ELR (cell line): ENCODE measurements at places on chromosomes 3 and 15.

- DNase-seq, result no peak
These were observed 21.0 kb upstream of the SEMA6D start for GRCh38 chr15:47696351-47696750.

DNA sequence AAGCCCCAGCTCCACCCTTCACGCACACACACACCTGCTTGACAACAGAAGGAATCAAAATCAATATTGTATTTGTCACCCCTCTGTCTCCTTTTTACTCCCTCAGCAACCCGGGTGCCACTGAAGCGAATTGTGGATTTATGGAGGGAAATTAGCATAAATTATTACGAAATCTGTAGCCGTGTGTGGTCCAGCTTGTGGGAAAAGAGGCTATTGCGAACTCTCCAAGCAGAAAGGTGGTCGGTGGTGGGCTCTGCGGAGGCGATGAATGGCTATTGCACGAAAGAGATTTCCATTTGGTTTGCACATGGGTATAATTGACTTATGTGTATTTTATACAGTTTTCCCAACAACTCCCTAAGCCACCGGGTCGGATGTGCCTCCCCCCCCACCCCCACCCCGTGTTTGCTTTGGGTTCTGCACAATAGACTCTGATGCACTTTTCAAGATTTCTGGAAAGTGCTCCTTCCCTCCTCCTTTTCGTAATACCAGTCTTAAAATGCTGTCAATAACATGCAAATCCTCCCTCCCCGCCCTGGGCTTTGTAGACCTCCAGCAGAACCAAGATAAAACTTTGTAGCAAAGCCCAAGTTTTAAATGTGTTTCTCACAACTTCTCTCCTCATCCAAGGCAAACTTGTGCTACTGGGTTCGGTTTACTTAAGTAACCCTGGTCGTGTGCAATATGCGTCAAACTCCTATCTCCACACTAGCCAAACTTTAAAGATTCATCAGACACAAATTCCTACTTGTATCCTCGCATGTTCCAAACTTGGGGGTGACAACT is 3.1 kb upstream of the FOXB1 start:
- no peak for DNase-seq

GRCh38 chr3:197522881-197523441 is 32.8 kb downstream of the BDH1 start:
- no peak for DNase-seq

DNA sequence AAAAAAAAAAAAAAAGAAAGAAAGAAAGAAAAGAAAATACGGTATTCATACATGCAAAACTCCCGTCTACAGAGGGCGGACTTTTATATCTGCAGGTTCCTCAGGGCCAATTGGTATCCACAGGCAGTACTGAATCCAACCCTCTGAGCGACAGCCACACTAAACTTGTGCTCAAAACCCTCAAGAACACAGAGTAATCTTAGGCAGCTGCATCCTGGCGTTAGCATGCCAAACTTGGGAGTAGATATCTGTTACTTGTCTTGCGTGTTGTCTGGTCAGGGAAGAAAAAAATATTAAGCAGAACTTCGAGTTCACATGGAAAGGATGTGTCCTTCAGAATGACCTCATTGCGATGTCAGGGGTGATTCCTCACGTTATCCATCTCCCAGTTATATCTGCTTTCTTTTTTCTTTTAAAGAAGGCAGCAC is 12.8 kb downstream of the SNAP23 start:
- peak; percentile 21 for DNase-seq

- DNase-seq, result no peak
These were observed 264.6 kb downstream of the THSD4 start for GRCh38 chr15:71379893-71380292.

GRCh38 chr3:140629357-140630137 is 48.3 kb upstream of the TRIM42 start:
- peak; percentile 73 for DNase-seq

DNA sequence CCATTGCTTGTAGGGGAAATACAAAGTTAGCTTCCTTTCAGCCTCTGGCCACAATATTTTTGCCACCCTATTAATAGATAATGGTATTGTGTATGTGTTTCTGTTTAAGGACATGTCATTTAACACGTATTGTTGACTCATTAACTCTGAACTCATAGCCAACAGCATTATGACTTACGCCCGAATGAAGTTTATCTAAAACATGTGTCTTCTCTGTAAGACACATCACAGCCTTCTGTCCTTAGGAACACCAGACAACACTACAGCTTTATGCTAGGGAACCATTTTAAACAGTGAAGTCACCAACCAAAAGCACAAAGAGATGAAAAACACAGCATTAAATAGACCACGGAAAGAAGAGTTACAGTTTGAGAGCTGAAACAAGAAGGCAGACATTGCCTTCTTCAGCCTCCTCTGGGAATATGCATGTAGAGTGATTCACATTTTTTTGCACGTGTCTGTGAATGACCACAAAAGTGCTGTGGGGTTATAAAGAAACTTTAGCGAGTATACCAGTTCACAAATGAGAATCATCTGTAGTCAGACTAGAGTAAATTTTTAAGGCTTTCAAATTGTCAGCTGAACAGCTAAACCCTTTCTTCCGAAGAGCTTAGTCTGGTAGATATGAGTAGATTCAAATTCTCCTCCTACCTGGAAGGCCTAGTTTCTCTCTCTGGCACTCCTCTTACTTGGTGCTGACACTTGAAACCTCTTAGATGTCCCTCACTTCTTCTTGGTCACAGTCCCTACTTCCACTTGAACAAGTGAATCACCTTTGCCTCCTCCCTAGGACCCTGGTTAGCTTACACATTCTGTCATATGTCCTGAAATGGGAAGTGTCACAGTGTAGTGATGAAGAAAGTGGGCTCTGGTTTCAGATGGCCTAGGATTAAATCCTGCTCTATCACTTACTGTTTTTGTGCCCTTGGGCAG is 32.2 kb downstream of the MCTP2 start:
- DNase-seq, result no peak

DNA sequence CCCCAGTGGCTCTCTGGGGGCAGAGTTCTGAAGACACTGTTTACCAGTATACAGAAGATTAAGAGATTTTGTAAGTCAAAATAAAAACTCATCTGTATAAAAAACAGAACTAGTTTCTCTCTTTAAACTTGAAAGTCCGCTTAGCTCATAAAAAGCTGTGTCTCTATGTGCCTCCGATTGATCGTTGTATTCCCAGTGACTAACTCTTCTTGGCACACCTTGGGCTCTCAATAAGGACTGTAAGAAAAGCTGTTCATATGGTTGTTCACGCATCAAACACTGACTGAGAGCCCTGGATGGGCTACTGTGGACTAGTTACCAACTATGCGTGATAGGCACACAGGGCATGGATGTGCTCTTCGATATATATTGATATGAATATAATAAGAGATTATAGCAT is 107.9 kb downstream of the P3H2 start:
- no peak for DNase-seq

DNA sequence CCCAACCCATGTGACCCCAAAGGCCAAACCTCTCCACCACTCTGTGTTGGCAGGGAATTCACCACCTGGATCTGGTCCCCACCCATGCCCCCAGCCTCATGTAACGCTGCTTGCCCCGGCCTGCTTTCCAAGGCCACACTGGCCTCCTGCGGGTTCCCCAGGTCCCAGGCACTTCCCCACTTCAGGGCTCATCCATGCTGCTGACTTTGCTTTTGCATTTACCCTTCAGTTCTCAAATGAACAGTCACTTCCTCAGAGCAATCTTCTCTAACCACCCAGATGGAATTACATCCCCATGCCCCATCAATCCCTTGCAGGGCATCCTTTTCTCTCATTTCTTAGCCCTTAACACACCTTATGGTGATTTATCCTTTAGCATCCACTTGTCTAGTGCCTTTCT is 9.2 kb downstream of the DAPK2 start:
- DNase-seq, result no peak

GRCh38 chr3:189186101-189186500 is 14.3 kb downstream of the TPRG1 start:
- DNase-seq, result no peak

DNA sequence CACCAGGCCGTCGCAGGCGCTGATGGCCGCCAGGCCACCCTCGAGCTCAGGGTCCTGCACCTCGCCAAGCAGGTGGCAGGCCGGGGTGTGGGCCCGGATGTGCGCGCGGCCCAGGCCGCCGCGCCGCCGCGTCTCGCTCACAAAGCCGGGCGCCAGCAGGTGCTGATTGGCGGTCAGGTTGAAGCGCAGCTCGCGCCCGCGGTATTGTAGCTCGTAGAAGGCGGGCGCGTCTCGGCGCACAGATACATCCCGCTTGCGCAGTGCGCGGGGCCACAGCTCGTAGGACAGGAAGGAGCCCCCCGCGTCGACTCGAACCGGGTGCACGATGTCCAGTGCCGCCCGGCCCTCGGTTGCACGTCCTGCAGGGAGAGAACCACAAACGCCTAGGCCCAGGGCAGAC is 11.1 kb downstream of the ADAMTS7 start:
- DNase-seq, result no peak

DNA sequence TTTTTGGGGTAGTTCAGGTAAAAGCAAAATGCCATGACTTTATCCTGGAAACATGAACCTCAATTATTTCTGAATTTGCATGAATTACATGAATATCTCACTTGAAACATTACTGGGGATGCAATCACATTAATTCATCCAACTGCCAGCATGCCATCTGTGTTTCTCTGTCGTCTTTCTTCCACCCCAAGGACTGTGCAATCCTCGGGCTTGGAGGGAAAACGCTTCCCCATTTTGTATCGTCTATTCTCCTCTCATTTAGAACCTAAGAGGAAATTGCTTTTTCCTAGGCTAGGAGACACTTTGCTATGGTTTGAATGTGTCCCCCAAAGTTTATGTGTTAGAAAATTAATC is 109.4 kb downstream of the SQOR start:
- DNase-seq, result no peak

DNA sequence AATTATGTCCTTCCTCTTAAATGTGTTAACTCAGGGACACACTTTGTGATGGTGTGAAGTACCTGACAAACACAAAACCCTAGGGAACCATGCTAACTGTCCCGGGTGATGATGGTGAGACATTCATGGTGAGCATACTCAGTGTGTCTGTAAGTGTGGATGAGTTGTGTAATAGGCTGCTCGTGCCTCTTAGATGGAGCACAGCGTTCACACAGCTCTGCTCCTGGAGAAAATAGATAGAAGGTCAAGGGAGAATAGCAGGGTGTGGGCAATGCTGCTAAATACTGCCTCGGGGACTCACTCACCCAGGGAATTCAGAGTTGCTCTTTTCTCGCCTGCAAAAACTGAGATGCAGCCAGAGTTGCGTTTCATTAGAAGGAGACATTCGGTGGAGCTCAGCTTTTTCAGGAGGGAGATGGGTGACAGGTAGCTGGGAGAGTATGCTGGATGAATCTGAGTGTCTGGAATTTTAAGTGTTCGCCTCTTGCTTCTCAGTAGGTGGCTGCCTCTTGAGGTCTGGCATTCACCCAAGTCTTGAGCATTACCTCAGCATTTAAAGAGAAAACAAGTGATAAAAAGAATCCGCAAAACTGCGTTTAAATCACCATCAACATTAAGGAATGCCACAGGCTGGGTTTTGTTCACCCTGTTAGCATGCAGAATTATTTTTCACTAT is 813.2 kb downstream of the AGBL1 start:
- DNase-seq, result no peak

DNA sequence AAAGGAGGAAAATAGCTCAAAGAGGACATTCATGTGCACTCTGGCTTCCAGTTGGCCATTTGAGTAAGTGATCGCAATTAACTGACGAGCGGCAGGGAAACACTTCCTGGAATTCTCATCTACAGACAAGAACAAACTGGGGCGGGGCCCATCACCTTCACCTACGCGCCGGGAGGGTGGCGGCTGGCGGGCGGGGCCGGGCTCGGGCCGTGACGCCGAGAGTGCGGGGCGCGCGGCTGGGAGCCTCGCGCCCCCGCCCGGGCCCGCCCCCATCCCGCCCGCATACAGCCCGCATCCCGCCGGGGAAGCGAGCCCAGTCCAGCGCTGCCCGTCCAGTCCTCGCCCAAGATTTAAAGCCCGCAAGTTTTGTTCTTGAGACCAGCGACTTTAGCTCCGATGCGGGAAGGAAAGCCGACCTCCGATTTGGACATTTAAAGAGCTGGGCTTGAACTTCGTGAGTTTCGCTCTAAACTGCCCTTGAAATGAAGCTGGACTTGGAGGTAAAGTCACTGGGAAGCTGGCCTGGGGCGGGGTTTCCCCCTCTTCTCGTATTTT is at the start of gene B3GNT5:
Gene B3GNT5, plus strand, starts transcription at position 281 of the 555 bp plus-strand sequence. CDS start 16,546 bp downstream, outside the sequence.
- peak; percentile 42 for DNase-seq

- DNase-seq, result peak; percentile 92
These were observed 90.1 kb downstream of the FBN1 start for GRCh38 chr15:48555241-48555881.

- DNase-seq, result peak; percentile 2
These were observed 492.4 kb upstream of the FRG2C start for GRCh38 chr3:75171630-75172230.

DNA sequence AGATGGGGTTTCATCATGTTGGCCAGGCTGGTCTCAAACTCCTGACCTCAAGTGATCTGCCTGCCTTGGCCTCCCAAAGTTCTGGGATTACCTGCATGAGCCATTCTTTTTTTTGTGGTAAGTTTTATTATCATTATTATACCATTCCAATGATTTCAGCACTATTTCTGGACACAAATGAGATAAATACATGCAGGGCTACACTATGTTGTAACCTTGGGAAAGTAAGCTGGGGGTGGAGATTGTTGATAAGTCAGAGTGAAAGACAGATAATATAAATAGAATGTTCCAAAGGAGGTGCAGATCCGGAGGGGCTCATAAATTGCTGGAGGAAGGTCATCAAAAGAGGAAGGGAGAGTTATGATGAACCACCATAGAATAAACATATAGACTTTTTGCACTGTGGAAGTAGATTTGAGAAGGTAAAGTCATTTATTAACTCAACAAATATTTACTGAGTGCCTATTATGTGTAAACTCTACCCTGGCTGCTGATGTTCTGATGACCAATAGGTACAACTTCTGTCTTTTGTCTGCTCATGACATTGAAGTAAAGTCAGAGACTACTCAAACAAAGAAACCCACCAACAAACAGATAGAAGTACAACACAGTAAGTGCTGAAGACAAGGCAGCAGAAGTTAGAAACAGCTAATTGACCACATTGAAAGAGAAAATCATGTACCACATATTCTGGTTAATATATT is 478.9 kb upstream of the GOLIM4 start:
- no peak for DNase-seq

DNA sequence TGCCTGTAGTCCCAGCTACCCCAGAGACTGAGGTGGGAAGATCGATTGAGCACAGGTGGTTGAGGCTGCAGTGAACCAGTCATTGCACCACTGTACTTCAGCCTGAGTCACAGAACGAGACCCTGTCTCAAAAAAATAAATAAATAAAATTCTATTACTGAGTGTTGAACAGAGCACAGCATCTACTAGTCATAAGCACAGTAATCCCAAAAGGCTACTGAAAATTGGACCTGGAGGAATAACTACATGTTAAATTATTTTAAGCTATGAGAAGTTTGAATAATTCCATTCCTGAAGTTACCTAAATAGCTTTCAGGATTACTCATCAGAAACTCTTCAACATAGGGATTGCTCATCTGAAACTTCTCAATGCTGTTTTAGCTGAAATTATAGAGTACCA is 43.4 kb downstream of the ARMC8 start:
- DNase-seq, result peak; percentile 63

- DNase-seq, result no peak
These were observed 502.2 kb upstream of the LMCD1 start for GRCh38 chr3:7999384-7999783.

GRCh38 chr3:168859143-168859542 is 763.4 kb upstream of the GOLIM4 start:
- DNase-seq, result no peak

- peak; percentile 49 for DNase-seq
These were observed 30.2 kb upstream of the LCTL start for GRCh38 chr15:66595931-66596545.

GRCh38 chr3:179672918-179673317 is 20.1 kb downstream of the USP13 start:
- DNase-seq, result no peak

- no peak for DNase-seq
These were observed 162.7 kb downstream of the KLHL25 start for GRCh38 chr15:85632014-85632413.
